ENCODE measurements at places on chromosomes 1 and 21.
A peak's percentile ranks its signal among the peaks of the same experiment; 100 is the strongest.

GRCh38 chr1:53086491-53087070, 24.6 kb downstream of the PODN start:
- no peak for DNase-seq

DNA sequence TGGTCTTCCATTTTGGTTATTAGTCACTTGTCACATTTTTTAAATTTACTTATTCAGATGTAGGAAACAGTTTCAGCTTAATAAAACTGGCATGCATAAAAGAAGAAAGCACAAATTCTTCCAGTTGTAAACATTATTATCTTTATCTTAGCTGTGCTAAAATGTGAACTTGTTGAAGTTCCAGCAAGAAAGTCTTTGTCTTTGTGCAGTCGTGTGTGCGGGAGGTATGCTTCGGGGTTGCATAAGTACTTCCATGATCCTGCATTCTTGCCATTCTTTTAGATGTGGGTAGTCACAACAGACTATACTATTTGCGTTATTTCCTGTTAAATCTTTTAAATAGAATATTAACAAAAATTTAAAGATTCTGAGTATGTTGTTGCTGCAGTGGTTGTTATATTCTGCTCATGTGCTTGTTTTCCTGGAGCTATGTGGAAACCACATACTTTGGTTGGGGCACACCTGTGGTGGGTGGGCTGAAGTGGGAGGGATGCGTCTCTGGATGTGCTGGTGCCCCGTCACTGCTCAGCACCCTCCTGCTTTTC, 49.9 kb downstream of the CBS start:
- peak; percentile 28 for DNase-seq

GRCh38 chr1:50972766-50973165, 2.7 kb downstream of the CDKN2C start:
- no peak for DNase-seq

- no peak for DNase-seq
Measured at GRCh38 chr1:84401156-84401555, 2.9 kb downstream of the DNASE2B start.

DNA sequence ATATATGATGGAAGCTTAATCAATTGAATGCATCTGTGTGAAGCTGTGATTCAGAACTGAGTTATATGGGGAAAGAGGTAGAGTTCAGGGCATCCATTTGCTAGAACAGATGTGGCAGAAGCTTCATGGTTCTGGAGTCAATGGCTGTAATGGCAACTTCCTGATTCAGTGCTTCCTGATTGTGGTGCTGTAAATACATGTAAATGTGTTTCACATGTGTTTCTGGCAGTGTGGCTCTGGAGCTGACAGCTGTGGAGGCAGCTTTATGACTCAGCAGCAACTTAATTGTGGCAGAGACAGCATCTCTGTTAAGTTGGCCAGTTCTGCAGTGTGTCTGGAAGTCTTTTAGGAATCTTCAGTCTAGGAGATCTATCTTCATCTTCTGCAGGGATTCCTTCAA, 226.6 kb upstream of the ZRANB2 start:
- DNase-seq: peak; percentile 60

DNA sequence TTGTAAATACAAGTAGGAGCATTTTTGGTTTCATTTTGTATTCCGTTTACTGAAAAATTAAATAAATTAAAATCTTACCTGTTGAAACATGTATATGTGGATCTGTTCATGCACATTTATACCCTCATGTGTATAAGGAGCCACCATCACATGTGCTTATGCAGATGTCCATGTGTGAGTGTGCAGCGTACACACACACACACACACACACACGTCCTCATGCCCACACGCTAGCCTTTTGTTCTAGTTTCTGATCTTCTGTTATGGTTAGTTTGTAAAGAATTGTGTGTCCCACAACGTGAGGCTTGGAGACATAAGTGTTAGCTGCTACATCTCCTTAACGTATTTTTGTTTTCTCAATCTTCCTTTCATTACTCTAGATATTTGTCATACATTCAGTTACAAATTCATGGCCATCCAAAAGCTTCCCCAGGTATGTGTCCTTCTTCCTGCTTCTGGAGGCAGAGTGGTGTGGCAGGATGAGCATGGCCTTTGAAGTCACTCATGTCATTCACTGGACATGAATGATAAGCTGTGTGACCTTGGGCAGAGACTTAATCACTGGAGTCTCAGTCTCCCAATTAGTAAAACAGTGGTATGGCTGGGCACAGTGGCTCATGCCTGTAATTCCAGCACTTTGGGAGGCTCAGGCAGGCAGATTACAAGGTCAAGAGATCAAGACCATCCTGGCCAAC, 54.6 kb downstream of the TENT5C start:
- no peak for DNase-seq

DNA sequence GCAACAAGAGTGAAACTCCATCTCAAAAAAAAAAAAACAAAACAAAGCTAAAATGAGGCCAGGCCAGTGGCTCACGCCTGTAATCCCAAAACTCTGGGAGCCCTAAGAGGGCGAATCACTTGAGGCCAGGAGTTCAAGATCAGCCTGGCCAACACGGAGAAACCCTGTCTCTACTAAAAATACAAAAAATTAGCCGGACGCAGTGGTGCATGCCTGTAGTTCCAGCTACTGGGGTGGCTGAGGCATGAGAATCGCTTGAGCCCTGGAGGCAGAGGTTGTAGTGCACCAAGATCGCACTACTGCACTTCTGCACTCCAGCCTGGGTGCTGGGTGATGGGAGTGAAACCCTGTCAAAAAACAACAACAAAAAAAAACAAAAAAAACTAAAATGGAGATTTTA, 191.2 kb upstream of the SGIP1 start:
- DNase-seq: no peak

DNA sequence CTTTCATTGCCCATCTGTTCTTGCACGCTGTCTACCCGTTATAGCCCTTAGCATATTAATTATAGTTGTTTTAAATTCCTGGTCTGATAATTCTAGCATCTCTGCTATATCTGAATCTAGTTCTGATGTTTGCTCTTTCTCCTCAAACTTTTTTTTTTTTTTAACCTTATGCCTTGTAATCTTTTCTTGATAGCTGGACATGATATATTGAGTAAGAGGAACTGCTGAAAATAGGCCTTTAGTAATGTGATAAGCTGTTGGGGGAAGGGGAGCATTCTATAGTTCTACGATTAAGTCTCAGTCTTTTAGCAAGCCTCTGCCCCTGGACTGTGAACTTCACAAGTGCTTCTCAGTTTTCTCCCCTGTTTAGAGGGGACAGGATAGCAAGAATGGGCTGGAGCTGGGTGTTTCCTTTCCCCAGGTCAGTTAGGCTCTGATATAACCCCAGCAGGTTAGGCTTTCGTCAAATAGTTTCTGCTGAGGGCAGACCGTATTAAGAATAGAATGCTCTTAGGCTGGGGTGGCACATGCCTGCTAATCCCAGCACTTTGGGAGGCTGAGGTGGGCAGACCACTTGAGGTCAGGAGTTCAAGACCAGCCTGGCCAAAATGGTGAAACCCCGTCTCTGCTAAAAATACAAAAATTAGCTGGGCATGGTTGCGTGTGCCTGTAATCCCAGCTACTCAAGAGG, 62.2 kb downstream of the ZFYVE9 start:
- no peak for DNase-seq

DNA sequence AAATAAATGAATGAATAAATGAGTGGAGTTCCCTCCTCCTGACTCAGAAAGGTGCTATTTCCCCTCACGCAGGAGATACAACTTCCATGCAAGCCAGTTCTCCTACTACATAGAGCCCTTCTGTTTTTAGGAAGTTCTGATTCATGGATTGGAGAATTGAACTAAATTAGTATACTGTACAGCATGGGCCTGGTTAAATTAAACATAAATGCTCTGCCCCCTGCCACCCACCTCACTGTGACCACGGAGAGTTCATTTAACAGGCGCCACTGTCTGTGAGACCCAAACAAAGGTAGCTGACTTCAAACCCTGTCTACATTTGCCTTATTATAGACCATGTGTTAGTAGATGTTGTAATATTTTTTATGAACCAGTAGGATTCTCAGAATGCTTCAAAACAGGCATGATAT, 9.1 kb upstream of the IRF2BP2 start:
- no peak for DNase-seq

DNA sequence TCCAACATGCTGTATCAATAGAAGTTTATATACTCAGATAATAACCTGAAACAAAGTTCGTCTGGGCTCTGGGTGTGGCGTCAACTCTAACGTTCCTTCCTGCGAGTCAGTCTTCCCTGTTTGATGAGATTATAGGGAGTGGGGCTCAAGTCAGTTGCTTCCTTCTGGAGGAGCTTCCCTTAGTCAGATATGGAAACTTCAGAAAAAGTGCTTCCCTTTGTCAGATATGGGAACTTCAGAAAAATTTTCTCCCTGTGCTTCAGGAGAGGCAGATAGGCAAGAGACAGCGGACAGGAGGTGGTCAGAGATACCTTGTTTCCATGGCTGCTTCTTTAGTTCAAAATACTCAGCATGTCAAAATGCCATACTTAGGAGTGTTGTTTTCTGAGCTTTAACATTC, 51.1 kb upstream of the PRDX6 start:
- no peak for DNase-seq

GRCh38 chr1:35555212-35555584, 2.0 kb downstream of the KIAA0319L start:
- DNase-seq: no peak

- DNase-seq: no peak
Measured at GRCh38 chr21:37435120-37435519, 68.5 kb downstream of the DYRK1A start.

- DNase-seq: no peak
Measured at GRCh38 chr1:216123446-216124191, 299.6 kb downstream of the USH2A start.

All from HS-5 (cell line).